ENCODE measurements at places on chromosomes 2 and 18.

- no peaks in the 10 kb centered on the region for H3K4me1 ChIP-seq
- no peak for DNase-seq
- H3K27ac ChIP-seq = no peak overlapping the region
- H3K27me3 ChIP-seq = no peaks in the 10 kb centered on the region
- no peaks in the 10 kb centered on the region for H3K36me3 ChIP-seq
Observed at GRCh38 chr2:163884416-163884815, 148.6 kb upstream of the FIGN start.

GRCh38 chr2:10048501-10049171 lies 5.3 kb downstream of the KLF11 start:
- H3K4me1 ChIP-seq = peaks cover 21% of the 10 kb centered on the region
- H3K27me3 ChIP-seq = peaks cover 28% of the 10 kb centered on the region
- no peak overlapping the region for H3K4me3 ChIP-seq
- H3K27ac ChIP-seq = no peak overlapping the region
- DNase-seq = peak; percentile 34

DNA sequence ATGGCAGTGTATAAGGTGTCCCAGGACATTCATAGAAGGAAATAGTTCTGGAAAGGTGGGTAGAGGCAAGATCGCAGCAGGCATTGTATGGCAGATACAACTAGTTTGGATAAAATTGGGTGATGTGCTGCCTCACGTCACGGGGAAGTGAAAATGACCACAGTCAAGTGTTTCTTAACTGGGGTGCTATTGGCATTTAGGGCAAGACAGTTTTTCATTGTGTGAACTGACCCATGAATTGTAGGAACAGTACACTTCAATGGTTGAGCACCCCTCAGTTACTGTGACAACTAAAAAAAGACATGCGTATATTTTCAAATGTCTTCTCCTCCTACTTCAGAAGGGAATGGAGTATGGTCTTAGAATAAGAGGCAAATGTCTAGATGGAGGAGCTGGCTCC lies 22.3 kb upstream of the CYRIA start:
- H3K27me3 ChIP-seq = peaks cover 7% of the 10 kb centered on the region
- H3K4me1 ChIP-seq = no peaks in the 10 kb centered on the region
- no peak for DNase-seq
- H3K27ac ChIP-seq = no peak overlapping the region

- no peak overlapping the region for H3K27ac ChIP-seq
- no peak for DNase-seq
- H3K27me3 ChIP-seq = no peaks in the 10 kb centered on the region
- no peak overlapping the region for H3K4me3 ChIP-seq
- H3K36me3 ChIP-seq = peaks cover 35% of the 10 kb centered on the region
- peaks cover 85% of the 10 kb centered on the region for H3K4me1 ChIP-seq
Observed at GRCh38 chr2:197149546-197149945, 161.0 kb downstream of the ANKRD44 start.

DNA sequence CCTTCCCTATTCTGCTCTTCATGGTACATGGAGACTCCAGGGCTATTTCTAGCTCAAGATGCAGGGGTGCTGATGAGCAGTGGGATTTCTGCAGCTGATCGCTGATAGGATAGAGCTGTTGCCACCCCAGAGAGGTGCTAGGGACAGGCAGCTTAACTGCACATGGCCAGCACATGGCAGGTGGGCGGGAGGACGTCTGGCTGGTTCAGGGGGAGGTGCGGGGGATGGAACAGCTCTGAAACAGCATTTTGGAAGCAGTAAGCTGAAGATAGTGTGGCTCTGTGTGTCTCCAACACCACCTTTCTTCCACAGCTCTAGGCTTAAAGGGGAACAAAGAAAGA lies 151.9 kb upstream of the PELI1 start:
- H3K27me3 ChIP-seq = peaks cover 31% of the 10 kb centered on the region
- H3K36me3 ChIP-seq = no peaks in the 10 kb centered on the region
- no peak for DNase-seq

GRCh38 chr2:20191714-20192569 lies 33.0 kb downstream of the SDC1 start:
- no peaks in the 10 kb centered on the region for H3K4me1 ChIP-seq
- H3K36me3 ChIP-seq = no peaks in the 10 kb centered on the region
- H3K27ac ChIP-seq = no peak overlapping the region
- no peak overlapping the region for H3K4me3 ChIP-seq
- no peak for DNase-seq

- no peak for DNase-seq
- H3K4me3 ChIP-seq = no peak overlapping the region
- H3K27ac ChIP-seq = no peak overlapping the region
- H3K36me3 ChIP-seq = no peaks in the 10 kb centered on the region
Observed at GRCh38 chr2:38171208-38171855, 95.4 kb upstream of the CYP1B1 start.

DNA sequence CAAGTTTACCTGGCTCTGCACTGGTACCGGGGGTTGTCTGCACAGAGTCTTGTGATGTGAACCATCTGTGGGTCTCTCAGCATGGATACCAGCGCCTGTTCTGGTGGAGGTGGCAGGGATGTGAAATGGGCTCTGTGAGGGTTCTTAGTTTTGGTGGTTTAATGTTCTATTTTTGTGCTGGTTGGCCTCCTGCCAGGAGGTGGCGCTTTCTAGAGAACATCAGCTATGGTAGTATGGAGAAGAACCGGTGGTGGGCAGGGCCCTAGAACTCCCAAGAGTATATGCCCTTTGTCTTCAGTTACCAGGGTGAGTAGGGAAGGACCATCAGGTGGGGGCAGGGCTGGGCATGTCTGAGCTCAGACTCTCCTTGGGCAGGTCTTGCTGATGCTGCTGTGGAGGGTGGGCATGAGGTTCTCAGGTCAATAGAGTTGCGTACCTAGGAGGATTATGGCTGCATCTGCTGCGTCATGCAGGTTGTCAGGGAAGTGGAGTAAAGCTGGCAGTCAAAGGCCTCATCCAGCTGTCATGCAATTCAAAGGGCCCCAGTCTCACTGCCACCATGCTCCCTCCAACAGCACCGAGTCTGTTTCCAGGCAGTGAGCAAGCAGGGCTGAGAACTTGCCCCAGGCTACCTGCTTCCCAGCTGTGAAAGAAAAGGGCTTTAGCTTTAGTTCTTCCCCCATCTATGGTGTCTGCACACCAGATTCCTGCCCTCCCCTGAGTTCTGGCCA lies 278.0 kb downstream of the METTL4 start:
- H3K36me3 ChIP-seq = no peaks in the 10 kb centered on the region
- H3K4me3 ChIP-seq = no peak overlapping the region
- no peak overlapping the region for H3K27ac ChIP-seq
- DNase-seq = no peak
- H3K27me3 ChIP-seq = peaks cover 4% of the 10 kb centered on the region

- no peak overlapping the region for H3K4me3 ChIP-seq
- H3K27ac ChIP-seq = no peak overlapping the region
Observed at GRCh38 chr2:48369971-48370370, 160.0 kb upstream of the STON1 start.

DNA sequence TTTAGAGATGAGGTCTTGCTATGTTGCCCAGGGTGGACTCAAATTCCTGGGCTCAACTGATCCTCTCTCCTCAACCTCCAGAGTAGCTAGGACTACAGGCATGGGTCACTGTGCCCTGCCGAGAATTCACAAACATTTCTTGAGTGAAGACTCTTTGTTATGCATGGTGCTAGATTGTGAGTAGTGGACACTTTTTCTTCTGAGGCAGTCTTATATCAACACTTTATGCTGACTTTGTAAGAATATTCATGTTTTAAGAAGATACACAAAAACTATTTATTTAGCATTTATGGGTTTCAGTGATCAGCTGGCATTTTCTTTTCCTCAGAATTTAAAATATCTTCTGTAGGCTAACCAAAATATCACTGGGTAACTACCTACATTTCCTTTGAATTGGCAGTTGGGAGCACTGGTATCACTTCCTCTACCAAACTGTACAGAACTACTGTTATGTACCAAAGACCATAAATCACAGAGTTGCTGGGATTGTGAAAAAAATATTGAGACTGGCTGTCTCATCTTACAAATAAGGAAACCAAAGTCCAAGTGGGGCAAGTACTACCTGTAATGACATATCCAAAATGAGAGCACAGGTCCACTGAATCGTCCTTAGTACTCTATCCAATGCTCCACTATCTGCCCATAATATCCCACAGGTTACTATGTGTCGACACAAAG lies 34.0 kb downstream of the DOCK10 start:
- H3K27me3 ChIP-seq = no peaks in the 10 kb centered on the region
- H3K4me1 ChIP-seq = peaks cover 67% of the 10 kb centered on the region
- H3K27ac ChIP-seq = no peak overlapping the region
- DNase-seq = no peak
- H3K4me3 ChIP-seq = no peak overlapping the region

DNA sequence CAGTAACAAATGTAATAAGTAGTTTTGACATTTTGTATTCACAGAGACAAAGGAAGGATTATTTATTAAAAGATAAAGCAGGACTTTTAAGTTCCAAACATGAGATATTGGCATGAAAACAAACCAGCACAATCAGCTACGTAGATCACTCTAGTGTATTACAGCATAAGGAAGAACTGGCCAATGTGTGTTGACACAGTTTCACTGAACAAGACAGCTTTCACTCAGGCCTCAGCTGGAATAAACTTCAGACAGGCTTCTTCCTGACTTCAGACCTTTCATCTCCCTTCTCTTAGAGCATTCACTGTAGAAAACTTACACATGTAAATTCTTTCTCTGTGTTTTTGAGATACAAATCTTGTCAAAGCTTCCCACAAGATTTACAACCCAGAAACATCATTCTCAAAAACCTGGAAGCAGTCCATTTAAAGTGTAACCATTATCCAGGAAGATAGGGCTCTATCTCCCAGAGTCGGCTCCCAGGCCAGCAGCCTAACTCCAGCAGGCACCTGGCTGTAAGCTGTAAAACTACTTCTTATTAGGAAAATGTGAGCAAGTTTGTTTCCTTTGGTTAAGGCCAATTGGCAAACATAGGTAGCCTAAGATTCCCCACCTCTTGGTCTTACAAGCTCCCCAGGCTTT lies 768.3 kb upstream of the CDH7 start:
- no peaks in the 10 kb centered on the region for H3K36me3 ChIP-seq
- DNase-seq = no peak
- H3K4me3 ChIP-seq = no peak overlapping the region

DNA sequence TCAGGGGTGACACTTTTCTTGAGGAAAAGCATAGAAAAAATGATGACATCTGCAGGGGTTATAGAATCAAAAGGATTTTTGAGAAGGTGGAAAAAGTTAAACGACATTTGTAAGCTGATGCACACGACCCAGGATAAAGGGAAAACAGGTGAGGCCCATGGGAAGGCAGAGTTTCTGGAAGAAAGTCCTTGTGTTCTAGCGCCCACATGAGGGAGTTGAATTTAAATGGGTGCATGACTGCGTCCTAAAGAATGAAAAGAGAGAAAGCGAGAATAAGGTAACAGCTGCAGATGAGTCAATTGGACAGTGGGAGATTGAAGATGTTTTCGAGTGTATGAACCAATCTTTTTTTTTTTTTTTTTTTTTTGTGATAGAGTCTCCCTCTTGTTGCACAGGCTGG lies 158.1 kb downstream of the GALR1 start:
- no peaks in the 10 kb centered on the region for H3K4me1 ChIP-seq
- DNase-seq = no peak
- no peak overlapping the region for H3K27ac ChIP-seq
- H3K27me3 ChIP-seq = no peaks in the 10 kb centered on the region

DNA sequence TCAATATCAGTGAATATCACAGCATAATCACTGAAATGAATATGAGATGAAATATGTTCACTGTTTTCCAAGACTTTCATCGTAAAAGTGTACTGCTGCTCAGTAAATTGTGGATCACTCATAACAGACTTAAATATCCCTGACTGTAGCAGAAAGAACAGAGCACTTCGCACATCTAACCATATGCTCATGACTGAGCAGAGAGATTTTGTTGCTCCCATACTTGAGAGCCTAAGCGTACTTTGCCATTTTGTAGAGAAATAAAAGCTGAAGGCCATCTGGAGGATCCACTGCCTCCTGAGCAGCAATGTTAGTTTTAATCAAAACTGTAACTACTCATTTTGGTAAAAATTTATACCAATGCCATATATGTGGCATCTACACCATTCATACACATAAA lies 243.5 kb downstream of the STK39 start:
- H3K4me3 ChIP-seq = no peak overlapping the region
- peaks cover 15% of the 10 kb centered on the region for H3K4me1 ChIP-seq
- H3K36me3 ChIP-seq = peaks cover 35% of the 10 kb centered on the region
- no peak overlapping the region for H3K27ac ChIP-seq
- DNase-seq = no peak

- no peaks in the 10 kb centered on the region for H3K27me3 ChIP-seq
- no peak overlapping the region for H3K27ac ChIP-seq
- H3K4me3 ChIP-seq = no peak overlapping the region
- DNase-seq = no peak
- no peaks in the 10 kb centered on the region for H3K4me1 ChIP-seq
Observed at GRCh38 chr2:146147448-146148012, 1627.6 kb upstream of the ZEB2 start.

DNA sequence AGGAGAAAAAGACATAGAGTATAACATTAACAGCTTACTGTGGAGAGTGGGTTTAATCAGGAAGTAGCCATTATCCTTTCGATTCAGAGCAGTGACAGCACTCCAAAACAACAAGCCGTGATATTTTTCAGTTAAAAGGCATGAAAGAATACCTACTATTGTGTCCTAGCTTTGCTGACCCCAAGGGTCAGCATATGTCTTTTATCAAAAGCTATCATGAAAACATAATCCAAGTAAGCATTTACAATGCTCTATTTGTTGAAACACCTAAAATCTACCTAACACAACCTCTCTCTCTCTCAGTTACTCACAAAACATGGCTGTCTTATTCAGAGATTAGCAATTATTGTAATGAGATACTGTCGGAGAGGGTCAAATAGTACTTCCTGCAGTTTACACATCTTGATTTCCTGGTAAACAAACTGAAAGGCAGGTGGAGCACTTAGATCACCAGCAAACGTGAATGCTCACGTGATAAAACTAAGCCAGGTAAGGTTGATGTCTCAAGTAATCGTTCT lies 100.0 kb downstream of the BAZ2B start:
- H3K4me3 ChIP-seq = peak overlapping the region; percentile 70
- no peak for DNase-seq
- H3K4me1 ChIP-seq = peaks cover 12% of the 10 kb centered on the region
- peak overlapping the region; percentile 70 for H3K27ac ChIP-seq
- H3K27me3 ChIP-seq = no peaks in the 10 kb centered on the region

DNA sequence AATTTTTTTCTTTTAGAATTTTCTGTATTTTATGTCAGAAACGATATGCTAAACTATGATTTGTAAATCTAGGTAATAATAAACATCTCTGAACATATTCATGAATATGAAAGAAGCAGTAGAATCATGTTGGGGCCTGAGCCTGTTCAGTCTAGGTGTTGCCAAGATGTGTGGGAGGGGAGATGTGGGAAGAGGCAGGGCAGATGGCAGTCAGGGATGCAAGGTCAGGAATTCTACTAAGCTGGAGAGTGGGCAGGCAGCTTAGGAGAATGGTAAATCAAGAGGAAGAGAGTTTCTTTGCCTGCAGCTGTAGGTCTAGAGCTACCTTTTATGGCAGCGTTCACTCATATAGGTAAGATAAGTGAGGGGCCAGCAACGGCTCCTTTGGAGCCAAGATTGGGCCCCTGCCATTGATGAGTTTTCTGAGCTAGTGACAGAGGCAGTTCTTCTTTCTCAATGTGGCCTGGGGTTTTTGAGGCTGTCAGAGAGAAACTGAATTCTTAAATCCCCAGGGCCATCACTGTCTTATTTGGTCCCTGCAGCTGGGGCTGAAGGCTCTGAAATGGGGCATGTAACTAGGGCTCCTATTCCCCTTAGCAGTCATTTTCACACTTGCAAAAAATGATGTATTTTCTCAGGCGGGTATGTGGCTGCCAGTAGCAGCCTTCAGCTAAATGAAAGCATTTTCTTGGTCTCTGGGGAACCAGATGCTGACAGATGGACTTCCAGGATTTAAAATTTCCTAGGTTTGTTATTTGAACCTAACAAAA lies 232.8 kb downstream of the PIK3C3 start:
- no peaks in the 10 kb centered on the region for H3K36me3 ChIP-seq
- no peak overlapping the region for H3K4me3 ChIP-seq
- no peak for DNase-seq
- no peaks in the 10 kb centered on the region for H3K27me3 ChIP-seq
- H3K27ac ChIP-seq = no peak overlapping the region
- no peaks in the 10 kb centered on the region for H3K4me1 ChIP-seq
